Activated T-helper 1 cell treated with anti-CD3 and anti-CD28 coated beads, Interleukin-12 subunit alpha, Interleukin-12 subunit beta, Interleukin-2, Interleukin-4 antibody, amounts not matched to agents 30 ng/mL and 10 ng/mL and 1 ng/mL, durations not matched to agents 14 hours and 24 hours and 36 hours (primary cell): ENCODE measurements at places on chromosomes 4 and X.

GRCh38 chrX:134669378-134670098, 11.3 kb upstream of the PLAC1 start:
- no peak for DNase-seq

- no peak for DNase-seq
Measured at GRCh38 chr4:15648600-15648999, 6.6 kb downstream of the FBXL5 start.

- no peak for DNase-seq
Measured at GRCh38 chrX:66176134-66176533, 12.1 kb downstream of the HEPH start.

GRCh38 chrX:34371754-34372153, 239.6 kb upstream of the FAM47A start:
- DNase-seq = no peak

GRCh38 chr4:138255917-138256597, 13.9 kb upstream of the SLC7A11 start:
- DNase-seq = no peak

DNA sequence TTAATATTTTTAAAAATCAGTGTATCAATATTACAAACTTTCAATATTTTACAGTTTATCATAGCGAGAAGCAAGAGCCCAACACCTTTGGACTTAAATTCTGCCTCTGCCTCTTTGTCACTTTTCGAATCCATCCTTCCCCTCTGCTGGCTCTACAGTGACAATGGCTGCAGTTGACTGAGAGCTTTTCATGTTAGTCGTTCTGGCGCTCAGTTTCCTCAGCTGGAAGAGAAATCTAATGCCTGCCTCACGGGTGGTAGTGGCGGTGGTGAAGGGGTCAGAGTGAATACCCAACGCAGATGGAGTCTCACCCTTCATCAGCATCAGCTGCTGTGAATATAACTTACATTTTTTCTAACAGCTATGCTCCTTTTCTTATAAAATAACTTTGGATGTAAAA, 144.8 kb downstream of the NWD2 start:
- DNase-seq = no peak

DNA sequence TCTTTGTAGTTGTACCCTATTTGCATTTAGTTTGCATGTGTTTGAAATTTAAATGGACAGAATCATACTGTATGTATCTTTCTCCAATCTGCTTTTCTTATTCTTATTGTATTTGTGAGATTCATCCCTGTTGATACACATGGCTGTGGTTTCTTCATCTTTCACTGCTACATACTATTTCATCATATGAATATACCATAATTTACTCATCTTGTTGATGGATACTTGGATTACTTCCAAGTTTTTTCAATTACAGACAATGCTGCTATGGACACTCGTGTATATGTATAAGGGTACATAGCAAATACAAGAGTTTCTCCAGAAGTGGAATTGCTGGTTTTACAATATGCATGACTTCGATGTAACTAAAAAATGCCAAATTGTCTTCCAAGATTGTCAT, 11.8 kb upstream of the KLHL8 start:
- DNase-seq = no peak

- no peak for DNase-seq
Measured at GRCh38 chrX:7106649-7107048, 40.9 kb upstream of the STS start.

DNA sequence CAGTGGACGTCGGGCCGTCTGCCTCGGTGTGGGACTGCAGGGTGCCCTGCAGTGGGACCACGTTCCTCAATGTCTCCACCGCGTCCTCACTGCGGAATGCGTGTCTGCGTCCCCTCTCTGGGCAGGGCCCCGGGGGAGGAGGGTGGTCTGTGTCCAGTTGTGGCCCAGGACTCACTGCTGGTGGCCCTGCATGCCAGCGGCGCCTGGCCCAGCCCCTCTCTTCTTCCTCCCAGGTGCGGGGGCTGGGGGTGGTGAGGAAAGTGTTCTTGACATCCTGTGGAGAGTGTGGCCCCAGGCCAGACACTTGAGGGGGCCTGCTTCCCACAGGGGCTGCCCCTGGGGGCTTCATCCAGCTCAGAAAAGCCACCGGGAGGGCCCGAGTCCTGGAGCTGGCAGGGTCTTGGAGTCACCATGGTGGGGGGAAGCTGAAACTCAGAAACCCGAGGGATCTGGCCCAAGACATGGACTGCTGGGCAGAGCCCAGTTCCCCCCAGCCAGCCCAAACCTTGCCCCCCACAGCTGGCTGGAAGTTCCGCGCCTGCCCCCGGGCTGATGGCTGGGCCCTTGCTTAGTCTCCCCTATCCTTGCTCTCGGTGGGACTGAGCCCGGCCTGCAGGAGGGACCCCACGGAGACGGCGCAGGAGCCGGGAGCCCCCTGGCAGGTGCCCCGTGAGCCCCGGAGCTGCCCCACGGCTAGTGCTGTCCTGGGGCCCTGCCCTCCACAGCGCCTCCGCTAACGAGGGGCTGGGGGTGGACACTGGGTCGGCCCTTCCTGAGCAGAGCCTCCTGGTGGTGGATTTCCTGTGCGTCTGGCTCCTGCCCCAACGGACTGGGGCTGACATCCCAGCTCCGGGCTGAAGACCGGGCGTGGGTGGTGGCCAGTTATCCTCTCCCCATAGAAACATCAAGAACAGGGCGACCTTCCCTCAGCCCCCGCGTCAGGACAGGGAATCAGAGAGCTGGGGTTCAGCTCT, 2.9 kb downstream of the DOK7 start:
- DNase-seq = no peak

DNA sequence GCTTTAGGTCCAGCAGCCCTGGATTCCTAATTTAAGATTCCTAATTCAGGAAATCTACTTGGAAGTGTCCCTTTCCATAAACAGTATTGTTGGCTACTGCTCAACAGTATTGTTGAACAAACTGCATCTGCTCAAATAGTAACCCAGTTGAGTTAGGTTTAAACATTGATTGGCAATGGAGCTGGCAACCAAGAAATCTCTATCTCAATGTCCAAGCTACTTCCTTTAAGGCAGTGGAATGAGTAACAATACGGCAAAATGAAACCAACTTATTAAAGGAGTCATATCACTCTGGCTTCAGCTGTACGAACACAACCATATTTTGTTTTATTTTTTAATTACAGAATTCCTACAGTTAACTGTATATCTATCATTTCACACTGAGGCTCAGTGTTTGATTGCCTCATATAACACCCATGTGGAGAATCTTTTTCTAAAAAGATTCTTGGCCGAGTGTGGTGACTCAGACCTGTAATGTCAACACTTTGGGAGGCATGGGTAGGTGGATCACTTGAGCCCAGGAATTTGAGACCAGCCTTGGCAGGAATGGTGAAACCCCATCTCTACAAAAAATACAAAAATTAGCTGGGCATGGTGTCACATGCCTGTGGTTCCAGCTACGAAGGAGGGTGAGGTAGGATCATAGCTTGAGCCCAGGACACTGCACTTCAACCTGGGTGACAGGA, 71.7 kb upstream of the IL13RA1 start:
- DNase-seq = no peak

DNA sequence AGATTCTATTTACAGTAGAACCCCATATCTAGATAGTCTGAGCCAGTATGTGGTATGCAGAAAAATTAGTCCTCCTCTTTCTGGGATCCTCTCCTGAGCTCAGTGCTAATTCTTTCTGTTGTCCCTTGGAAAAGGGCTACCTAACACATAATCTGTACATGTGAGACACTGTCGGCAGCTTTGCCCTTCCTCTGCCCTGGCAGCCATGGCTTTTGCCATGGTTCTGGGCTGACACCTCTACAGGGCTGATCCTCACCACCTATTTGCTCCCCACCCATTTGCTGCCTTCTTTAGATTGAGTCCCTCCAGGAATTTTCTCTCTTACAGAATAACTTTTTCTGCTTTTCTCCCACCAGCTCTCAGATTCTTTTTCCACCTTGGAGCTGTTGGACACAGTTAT, 64.7 kb upstream of the MAP9 start:
- DNase-seq = no peak

- DNase-seq = no peak
Measured at GRCh38 chr4:109719604-109720003, 10.3 kb downstream of the PLA2G12A start.

GRCh38 chr4:6495296-6495590, 22.8 kb upstream of the PPP2R2C start:
- no peak for DNase-seq

DNA sequence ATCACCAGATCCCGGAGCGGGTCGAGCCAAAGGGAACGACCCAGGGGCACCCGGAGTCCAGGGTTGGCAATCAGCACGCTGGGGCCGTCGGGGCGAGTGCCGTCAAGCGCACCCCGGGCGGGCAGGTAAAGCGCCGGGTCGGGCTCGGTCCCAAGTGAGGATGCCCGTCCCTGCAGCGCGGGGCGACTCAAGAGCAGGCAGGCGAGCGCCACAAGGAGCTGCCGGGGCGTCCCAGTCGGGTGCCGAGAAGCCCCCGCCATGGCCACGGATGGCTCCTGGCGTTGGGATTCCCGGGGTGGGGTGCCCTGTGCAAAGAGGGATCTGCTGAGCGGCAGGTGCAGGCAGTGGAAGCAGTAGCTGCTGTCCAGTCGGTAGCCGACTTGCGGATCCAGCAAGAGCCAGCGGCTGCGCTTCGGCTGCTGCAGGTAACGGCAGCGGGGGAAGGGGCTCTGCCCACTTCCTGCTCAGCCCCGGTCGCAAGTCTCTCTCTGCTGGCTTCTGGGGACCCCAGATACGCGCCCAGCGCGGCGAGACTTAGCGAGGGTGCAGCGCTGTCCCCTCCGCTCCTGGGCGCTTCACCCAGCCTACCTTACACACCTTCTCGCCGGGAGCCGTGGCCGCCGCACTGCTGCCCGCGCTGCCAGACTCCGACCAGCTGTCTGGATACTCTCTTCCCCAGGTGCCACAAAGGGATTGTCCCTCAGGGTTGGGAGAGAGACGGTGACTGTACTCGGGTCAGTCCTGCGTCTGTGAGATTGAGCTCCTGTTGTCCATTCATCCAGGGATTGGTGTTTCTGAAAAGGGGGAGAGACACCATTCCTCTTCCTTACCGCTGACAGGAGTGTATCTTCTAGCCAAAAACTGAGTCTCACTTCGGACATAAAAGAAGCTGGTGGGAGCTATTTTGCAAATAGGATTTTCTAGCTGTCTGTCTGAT, at the start of gene FREM3:
FREM3 (minus strand) TSS at position 260 of the 937 bp plus-strand sequence; CDS start at position 260, 0 bp downstream.
- no peak for DNase-seq

GRCh38 chr4:7529368-7530080, 94.8 kb upstream of the PSAPL1 start:
- DNase-seq = no peak

GRCh38 chr4:139807483-139807882, 141.9 kb downstream of the MGST2 start:
- DNase-seq = no peak

DNA sequence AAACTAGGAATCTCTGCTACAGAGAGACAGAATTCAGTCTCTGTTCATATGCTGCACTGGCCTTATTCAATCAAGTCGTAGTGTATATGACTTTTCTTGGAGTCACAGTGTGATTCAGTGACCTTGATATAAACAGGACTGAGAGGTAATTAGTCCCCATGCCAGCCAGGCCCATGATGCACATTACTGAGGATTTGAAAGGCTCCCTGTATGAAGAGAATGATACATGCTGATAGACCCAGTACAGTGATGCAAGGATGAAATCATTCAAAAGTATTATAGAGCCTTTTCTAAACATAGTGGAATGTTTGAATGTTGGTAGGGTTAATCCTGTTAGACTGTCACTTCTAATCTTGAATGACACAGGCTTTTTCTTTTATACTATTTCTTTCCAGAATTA, 34.1 kb downstream of the ANXA3 start:
- DNase-seq = no peak

DNA sequence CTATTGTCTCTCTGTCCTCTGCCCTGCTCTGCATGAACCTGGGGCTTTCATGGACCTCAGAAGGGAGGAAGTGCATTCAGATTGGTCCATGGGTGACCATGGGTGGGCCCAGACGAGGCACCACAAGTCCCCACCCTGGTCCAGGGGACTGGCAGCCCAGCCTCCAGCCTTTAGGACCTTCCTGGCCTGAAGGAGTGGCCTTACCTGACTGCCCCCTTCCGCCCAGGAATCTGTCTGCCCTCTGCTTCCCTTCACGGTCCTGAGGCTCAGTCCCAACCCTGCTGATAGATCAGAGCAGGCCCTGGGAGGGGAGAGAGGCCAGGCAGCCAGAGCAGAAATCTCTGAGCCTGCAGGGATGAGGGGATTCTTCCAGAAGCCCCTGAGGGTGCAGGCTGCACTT, 455.4 kb downstream of the PCDH18 start:
- no peak for DNase-seq

- DNase-seq = no peak
Measured at GRCh38 chrX:98338544-98338943, 1454.8 kb downstream of the RPA4 start.

- DNase-seq = no peak
Measured at GRCh38 chr4:83054928-83055327, 19.9 kb downstream of the COPS4 start.

- DNase-seq = no peak
Measured at GRCh38 chr4:6565691-6566390, 9.1 kb upstream of the MAN2B2 start.

DNA sequence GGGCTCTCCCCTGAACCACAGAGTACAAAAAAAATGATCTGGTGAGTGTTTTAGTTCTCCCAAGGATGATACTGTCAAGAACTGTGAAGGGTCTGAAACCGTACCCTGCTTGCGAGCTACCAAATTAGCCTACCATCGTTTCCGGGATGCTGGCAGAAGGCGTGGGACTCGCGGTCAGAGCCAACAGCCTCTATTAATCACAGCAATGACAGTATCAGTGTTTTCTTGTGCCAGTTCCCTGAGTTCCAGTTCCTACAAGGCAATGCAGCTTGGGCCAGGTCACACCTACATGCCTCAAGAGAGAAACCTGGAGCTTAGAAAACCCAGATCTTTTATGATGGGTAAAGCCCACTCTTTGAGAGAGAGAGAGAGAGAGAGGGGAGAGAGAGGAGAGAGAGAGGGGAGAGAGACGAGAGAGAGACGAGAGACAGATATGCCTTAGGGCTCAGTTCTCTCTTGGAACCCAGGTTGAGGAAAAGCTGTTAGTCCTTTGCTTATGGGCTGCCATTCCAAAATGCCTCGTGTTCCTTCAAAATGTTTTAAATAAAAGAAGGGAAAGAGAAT, 327.8 kb downstream of the ARHGAP10 start:
- no peak for DNase-seq

GRCh38 chrX:72208126-72208800, 26.7 kb downstream of the PIN4 start:
- DNase-seq = no peak

GRCh38 chrX:42967681-42968300, 189.8 kb upstream of the PPP1R2C start:
- no peak for DNase-seq

- no peak for DNase-seq
Measured at GRCh38 chr4:16516796-16517439, 290.6 kb upstream of the TAPT1 start.
